ENCODE measurements at places on chromosomes 2 and 18.

DNA sequence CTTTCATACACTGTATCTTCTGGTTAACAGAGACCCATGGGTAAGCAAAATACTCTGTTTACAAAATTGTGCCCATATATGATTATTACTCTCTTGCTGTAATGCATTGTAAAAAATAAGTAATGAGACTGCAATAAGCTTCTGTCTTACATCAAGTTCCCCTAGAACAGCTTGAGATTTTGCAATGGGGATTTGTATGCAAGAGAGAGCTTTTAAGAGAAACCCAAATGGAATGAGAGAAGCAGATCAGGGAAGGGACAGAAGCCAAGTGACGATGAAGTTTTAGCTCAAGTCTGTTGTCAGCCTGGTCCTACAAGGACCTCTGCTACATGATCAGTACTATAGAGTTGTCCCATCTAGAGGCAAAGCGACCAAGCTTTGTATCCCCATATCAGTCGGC, 218.1 kb upstream of the VWC2L start:
- DNase-seq, result no peak

DNA sequence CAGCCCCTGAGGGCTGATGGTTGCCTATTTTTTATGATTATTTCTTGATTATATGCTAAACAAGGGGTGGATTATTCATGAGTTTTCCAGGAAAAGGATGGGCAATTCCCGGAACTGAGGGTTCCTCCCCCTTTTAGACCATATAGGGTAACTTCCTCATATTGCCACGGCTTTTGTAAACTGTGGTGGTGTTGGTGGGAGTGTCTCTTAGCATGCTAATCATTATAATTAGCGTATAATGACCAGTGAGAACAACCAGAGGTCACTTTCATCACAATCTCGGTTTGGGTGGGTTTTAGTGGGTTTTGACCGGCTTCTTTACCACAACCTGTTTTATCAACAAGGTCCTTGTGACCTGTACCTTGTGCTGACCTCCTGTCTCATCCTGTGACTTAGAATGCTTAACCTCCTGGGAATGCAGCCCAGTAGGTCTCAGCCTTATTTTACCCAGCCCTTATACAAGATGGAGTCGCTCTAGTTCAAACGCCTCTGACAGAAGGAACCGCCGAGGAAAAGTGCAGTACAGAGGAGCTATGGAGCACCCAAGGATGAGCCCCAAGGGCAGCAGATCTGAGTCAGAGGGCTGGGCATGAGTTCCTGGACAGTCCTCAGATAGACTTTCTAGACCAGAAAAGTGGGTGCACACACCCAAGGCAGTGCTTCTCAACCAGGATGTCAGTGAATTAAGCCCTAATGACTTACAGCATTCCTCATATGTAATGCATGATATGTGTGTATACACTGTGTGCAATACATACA, 37.1 kb upstream of the ASAP2 start:
- DNase-seq, result no peak

GRCh38 chr2:202378001-202378400, 1.9 kb downstream of the BMPR2 start:
- DNase-seq, result no peak

- DNase-seq, result no peak
Observed at GRCh38 chr2:32562906-32563305, 64.9 kb upstream of the TTC27 start.

DNA sequence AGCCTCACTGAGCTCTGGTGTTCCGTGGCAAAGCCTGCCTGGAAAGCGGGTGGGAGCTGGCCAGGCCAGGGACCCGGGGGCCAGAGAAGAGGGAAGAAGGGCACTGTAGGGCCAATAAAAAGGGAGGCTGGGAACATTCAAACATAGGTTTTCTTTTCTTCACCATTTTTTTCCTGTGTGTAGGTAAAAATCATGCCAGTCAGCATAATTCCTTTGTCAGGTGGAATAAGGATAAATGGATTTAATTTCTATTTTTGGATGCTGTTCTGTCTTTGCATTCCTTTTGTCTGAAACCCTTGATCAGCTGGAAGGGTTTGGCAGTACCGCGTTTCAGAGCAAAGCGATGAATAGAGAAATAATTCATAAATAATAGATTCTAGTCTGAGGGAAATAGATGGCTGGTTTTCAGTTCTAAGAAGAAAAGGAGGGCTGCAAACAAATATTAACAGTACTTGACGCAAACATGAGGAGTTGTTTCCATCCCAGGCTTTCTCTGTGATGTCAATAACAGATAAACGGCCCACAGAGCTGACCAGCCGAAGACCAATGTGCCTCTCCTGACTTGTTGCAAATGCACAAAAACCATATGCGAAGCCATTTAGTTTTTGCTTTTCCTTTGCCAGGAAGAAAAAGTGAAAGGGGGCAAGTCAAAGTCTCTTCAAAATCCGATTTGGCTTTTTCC, 384.4 kb downstream of the TSN start:
- DNase-seq, result no peak

GRCh38 chr2:126513033-126513432, 142.9 kb upstream of the GYPC start:
- no peak for DNase-seq

- DNase-seq, result no peak
Observed at GRCh38 chr2:25234738-25235137, 66.4 kb upstream of the POMC start.

DNA sequence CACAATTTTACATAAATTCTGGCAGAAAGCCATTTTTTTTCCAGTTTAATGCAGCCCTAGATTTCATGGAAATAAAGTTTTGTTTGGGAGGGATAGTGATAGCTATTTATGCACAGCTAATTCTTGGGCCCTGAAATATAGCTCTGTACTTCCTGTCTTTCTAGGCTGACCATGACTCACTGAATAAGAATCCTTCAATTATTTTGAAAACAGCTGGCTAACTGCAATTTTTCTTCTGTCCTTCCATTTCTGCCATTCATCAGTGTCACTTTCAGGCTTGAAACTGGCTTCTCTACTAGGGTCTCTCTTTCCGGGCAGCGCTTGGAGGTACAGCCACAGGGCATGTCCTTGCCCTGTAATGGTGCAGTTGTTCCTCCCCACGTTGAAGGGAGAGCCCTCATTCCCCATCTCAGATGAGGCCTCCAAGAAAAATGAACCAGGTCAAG, 97.1 kb upstream of the TMEM178A start:
- DNase-seq, result no peak

GRCh38 chr2:109516445-109517117, 97.2 kb downstream of the SEPTIN10 start:
- peak; percentile 47 for DNase-seq

GRCh38 chr2:4588606-4589005, 885.2 kb downstream of the DCDC2C start:
- DNase-seq, result no peak

DNA sequence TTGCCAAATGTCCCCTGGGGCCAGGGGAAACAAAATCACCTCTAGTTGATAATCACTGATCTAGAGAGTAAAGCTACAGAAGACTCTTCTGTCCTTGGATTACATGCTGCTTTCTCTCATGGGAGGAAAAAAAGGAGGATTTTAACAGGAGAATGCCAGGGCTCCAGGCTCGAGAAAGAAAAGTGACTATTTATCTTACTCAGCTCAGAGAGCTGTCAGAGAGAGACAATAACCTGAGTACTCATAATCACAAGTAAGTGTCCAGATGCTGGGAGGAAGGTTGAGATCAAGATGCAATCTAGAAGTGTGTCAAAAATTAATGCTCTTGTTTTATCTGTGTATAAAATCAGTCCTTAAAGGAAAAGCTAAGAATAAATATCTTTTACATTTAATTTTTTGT, 133.3 kb downstream of the PTRHD1 start:
- no peak for DNase-seq

DNA sequence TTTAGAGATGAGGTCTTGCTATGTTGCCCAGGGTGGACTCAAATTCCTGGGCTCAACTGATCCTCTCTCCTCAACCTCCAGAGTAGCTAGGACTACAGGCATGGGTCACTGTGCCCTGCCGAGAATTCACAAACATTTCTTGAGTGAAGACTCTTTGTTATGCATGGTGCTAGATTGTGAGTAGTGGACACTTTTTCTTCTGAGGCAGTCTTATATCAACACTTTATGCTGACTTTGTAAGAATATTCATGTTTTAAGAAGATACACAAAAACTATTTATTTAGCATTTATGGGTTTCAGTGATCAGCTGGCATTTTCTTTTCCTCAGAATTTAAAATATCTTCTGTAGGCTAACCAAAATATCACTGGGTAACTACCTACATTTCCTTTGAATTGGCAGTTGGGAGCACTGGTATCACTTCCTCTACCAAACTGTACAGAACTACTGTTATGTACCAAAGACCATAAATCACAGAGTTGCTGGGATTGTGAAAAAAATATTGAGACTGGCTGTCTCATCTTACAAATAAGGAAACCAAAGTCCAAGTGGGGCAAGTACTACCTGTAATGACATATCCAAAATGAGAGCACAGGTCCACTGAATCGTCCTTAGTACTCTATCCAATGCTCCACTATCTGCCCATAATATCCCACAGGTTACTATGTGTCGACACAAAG, 34.0 kb downstream of the DOCK10 start:
- DNase-seq, result no peak

DNA sequence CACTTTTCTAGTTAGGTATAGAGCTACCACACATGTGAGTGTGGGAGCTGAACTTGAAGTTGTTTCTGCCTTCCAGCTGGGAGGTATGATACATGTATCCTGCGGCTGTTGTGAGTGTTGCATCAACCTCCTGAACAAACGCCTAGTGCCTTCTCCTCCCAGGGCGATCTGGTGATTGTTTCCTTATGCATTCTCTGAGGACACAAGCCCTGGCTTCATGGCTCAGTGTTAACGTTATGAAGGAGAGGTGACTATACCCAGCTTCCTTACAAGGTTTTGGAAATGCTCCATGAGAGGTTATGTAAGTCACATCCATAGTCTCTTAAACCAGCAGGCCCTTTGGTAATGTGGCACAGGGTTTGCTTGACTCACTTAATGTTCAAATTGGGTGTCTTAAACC, 64.9 kb downstream of the SPRED2 start:
- no peak for DNase-seq

- no peak for DNase-seq
Observed at GRCh38 chr2:3162442-3163077, 215.1 kb downstream of the EIPR1 start.

- DNase-seq, result no peak
Observed at GRCh38 chr18:3304832-3305231, 42.9 kb downstream of the MYL12B start.

DNA sequence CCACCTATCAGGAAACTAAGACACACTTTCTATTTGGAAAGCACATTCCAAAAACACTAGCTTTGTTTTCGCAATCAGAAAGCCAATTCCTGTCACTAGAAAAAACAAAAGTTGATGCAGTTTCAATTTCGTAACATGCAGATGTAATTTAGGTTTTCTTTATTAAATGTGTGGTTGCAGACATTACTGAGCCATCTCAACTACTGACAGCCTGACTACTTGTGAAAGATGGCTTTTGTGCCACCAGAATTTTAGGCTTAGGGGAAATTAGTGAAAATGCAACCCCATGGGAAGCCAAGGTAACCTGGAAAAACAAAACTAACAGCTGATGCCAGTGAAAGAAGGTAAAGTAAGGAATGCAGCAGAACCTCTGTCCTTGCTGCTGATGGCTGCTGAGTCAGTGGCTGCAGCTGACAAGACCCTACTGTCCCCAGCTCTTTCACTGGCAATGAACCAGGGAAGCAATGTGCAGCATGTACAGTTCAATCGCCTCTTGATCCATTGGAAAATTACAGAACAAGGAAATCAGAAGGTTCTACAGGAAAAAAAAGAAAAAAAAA, 34.9 kb downstream of the FEZ2 start:
- DNase-seq, result no peak

- DNase-seq, result no peak
Observed at GRCh38 chr2:207748993-207749392, 20.7 kb downstream of the FZD5 start.

DNA sequence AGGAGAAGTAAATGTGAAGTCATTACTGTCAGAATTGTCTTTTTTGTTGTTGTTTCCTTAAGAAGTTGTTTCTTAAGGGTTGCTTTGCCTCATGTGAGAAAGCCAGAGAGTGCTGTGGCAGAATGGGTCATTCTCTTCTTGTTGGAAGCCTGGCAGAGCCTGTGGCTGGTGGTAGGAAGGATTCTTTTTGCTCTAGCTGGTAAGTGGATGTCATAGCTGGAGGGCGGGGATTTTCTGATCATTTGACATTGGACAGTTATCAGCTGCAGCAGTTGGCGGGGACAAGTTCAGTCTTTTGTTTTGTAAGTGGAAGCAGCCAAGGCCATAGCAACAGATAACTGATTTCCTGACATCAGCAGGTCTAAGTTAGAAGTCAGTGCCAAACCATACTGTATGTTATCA, 5.5 kb upstream of the RMDN2 start:
- DNase-seq, result no peak

- DNase-seq, result no peak
Observed at GRCh38 chr2:197345846-197346370, 35.3 kb upstream of the ANKRD44 start.

DNA sequence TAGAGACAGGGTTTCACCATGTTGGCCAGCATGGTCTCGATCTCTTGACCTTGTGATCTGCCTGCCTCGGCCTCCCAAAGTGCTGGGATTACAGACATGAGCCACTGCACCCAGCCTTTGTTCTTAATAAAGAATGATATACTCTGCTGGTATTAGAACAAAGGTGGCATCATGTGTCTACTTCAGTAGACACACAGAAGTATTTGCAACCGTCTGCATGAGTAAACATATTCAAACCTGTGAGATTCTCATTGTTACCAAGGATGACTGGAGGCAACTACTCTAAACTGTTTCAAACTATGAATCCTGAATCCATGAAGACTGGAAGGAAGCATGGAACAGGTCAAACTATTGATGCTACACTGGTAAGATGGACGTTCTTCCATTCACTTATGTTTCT, 32.1 kb downstream of the MBD2 start:
- no peak for DNase-seq

- no peak for DNase-seq
Observed at GRCh38 chr2:241088376-241088775, 13.7 kb downstream of the MTERF4 start.

- no peak for DNase-seq
Observed at GRCh38 chr18:45232061-45232460, 383.2 kb upstream of the SLC14A2 start.

GRCh38 chr2:98293030-98293429, 53.2 kb upstream of the CNGA3 start:
- DNase-seq, result no peak

DNA sequence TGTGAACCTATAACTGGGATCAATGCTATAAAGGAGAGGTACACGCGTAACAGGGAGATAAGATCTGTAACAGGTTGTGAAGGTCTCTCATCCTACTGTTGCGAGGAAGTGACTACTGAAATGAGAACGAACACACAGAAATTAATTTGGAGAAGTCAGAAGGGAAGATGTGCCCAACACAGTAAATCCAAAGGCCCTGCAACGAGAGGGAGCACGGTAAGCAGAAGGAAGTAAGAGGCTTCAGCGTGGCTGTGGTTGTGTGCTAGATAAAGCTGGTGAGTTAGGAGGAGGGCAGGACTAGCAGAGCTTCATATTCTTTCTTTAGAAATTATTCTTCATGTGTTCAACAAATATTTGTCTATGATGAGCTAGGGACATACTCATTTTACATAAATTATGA, 2.5 kb upstream of the ATG16L1 start:
- DNase-seq, result no peak

Data from stimulated activated CD8-positive, alpha-beta memory T cell treated with anti-CD3 and anti-CD28 coated beads, Interleukin-4, amount 100 ng/mL, for 48 hours (primary cell).